ENCODE measurements at places on chromosomes 12 and 14. TPM values are rescaled to one million over a fixed set of nuclear protein-coding genes. Genes with fewer than 3 reads are reported as not detected.

INHBC gene
- not detected for total RNA-seq

DNA sequence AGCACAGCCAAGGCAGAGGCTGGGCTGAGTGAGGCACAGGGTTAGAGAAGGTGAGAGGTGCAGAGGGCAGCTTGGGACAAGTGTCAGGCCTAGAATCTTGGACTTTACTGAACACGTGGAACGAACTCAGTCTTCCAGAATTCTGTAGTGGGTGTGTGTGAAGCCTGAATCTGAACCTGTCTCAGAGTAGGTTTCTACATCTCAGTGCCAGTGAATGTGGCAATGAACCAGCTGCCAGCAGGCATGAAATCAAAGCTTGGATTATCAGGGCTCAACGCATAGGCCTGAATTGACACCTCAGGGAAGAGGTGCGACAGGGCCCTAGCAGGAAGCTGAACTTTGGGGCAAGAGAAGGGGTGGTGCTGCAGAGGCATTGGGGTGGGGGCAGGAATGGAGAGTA, 104.6 kb downstream of the SAMD4A start:
- DNase-seq, result no peak

ARHGAP9 gene
- 4.1 TPM for total RNA-seq

PTGES3 gene
- 132 TPM for total RNA-seq

GRCh38 chr14:104094709-104095425, 9.4 kb downstream of the ASPG start:
- DNase-seq, result peak; percentile 71

DNA sequence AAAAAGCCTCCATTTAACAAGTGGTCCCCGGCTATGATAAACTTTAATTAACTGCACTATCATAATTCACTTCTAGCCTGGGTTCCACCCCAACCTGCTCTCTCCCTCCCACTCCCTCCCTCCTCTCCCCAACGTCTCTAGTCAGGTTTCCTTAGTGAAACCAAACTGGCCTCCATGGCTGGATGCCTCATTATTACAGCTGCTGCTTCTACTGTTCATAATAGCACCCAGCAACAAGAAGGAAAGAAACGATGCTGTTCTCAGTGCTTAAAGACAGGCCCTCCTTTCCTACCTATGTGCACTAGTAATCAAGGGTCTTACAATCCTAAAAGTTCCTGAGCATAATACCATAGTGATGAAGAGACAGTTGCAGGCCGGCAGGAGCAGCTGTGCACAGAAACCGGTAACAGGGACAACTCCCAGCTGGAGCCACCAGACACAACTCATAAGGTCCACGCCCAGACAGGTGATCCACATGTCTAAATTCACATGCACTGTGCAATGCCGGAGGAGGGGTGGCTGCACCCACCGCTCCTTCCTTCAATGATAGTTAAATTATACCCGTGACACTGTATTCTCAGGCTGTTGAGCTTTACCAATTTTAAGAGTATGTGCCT, 6.2 kb downstream of the IRF2BPL start:
- DNase-seq, result no peak

- DNase-seq, result peak; percentile 33
These were observed 947 bp upstream of the LRRC9 start for GRCh38 chr14:59918824-59919569.

GRCh38 chr14:23641915-23642588, 5.9 kb downstream of the DHRS2 start:
- no peak for DNase-seq

DDX11 gene
- 3.6 TPM for total RNA-seq

MARS1 gene
- 63.5 TPM for total RNA-seq

DNA sequence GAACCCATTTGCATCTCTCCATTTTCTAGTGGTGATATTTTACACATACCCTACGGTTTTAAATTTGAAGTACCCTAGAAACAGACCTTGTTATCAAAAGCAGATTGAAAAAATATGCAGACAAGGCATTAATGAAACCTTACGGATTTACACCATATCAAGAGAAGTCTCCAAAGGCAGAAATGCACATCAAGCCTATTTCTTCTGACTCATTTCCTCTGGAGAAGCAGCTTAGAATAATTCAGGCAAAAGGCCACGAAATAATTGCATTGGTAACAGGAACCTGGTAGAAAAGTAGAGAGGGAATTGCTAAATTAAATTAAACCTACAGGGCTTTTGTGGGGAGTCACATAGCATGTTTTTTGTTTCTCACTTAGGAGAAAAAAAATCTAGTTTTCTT, 34.7 kb downstream of the KICS2 start:
- no peak for DNase-seq

LMO3 gene
- 2.3 TPM for total RNA-seq

SOAT2 gene
- not detected for total RNA-seq

DNA sequence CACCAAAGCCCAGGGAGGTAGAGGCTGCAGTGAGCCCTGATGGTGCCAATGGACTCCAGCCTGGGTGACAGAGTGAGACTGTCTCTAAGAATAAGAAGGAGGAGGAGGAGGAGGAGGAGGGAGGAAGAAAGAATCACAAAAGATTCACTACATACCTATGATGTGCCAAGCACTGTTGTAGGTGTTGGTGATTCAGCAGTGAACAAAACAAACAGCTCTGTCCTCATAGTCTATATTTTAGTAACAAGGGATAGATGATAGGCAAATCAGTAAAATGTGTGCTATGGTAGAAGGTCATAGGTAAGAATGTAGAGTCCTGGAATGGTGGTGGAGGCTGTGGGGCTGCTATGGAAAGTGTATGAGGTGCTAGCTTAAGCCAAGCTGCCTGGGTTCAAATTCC, 18.0 kb upstream of the ABHD12B start:
- no peak for DNase-seq

DNA sequence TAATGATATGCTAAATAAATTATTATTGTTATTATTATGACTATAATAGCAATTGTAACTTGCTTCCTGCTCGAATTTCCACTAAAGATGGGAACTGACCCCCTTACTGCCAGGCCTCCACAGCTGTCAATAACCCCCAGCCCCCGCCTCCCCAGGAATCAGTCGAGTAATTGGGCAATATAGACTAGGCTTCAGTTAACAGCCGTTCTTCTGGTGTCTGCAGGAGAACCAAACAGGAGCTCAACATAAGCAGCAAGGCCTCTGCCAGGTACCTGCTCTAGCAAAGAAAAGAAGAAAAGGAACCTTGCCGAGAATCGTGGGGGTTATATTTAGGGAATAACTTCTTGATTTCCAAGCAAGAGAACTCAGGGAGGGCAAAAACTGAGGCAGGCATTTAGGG, 21.8 kb downstream of the HOXC4 start:
- no peak for DNase-seq

DNA sequence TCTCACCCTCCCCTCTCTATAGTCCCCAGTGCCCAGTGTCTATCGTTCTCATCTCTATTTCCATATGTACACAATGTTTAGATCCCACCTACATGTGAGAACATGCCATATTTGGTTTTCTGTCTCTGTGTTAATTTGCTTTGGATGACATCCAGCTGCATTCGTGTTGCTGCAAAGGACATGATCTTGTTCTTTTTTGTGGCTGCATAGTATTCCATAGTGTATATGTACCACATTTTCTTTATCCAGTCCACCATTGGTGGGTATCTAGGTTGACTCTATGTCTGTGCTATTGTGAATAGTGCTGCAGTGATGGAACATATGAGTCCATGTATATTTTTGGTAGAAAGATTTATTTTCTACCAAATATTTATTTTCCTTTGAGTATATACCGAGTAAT, 45.7 kb downstream of the ACSS3 start:
- no peak for DNase-seq

PIWIL1 gene
- not detected for total RNA-seq

GALNT8 gene
- total RNA-seq, result 2.9 TPM

NINJ2 gene
- 12.6 TPM for total RNA-seq

- DNase-seq, result no peak
These were observed 113.6 kb downstream of the CHST11 start for GRCh38 chr12:104570174-104570907.

ACTR6 gene
- 18.7 TPM for total RNA-seq

GRCh38 chr12:124736115-124737039, 127.3 kb downstream of the SCARB1 start:
- peak; percentile 39 for DNase-seq

GRCh38 chr14:77184396-77185092, 2.9 kb downstream of the TMEM63C start:
- DNase-seq, result no peak

DNA sequence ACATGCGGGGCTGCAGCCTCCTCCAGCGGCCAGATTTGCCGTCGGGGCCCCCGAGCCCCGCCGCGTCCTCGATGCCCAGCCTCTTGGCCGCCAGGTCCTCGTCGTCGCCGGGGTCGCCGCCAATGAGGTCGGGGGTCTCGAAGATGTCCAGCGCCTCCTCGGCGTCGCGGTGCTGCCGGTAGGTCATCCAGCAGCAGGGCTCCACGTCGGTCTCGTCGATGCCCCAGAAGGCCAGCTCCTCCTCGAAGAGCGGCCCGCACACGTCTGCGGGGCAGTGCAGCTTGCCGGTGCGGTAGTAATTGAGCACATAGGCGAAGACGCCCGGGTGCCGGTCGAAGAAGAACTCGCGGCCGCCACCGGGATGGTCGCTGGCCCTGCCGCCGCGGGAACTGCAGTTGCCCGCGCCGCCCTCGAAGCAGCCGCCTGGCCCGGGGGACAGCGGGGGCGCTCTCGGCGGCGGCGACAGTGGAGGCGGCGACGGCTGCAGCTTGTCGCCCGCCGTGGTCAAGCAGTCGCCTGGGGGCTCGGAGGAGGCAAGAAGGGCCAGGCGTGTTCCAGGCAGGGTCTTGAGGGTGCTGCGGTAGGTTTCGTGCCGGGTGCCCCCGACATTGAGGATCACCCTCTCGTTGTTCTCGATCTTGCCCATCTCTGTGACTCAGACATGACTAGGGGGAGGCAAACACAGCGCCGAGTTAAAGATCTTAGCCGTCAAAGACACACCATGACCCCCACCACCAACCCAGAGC, 2.1 kb downstream of the KCNC2 start:
- no peak for DNase-seq

GRCh38 chr14:76386944-76387782, 11.2 kb downstream of the ESRRB start:
- DNase-seq, result peak; percentile 71

DNA sequence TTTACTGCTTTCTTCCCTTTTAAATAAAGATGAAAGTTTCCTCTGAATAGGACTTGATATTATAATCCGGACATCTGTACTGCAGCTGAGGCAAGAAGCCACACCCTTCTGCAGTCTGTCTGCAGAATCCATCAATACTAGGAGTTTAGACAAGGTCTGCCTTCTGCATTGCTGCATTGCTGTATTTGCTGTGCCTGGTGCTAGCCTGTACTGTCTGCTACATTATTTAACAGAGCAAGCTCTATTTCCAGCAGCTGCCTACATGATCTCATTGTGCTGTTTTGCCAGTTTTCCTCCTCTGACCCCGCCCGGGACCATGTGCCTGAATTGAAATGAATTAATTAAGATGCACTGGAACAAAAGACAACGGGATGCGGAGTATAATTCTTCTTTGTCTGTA, 1.7 kb downstream of the TUBA1A start:
- peak; percentile 66 for DNase-seq

NUMB gene
- 37.2 TPM for total RNA-seq

ANKS1B gene
- total RNA-seq, result 1.2 TPM

DNA sequence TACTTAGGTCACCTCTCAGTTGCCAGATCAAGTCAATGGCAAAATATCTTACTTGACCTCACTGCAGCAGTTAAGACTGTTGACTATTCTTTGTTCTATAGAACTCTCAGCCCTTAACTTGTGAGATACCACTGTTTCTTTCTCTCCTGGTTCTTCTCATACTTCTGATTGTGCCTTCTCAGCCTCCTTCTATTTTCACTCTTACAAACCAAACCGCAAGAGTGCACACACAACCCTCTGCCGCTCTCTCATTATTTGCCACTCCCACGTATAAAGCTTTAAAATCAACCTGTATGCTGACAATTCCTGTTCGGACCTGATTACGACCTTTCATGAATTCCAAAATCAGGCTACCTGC, 4.5 kb downstream of the E2F7 start:
- no peak for DNase-seq

GRCh38 chr14:51323492-51323891, 83.4 kb downstream of the TMX1 start:
- DNase-seq, result no peak

GRCh38 chr14:80522936-80523335, 311.6 kb upstream of the DIO2 start:
- no peak for DNase-seq

BDKRB1 gene
- total RNA-seq, result not detected

ORAI1 gene
- total RNA-seq, result 9.6 TPM

CIROP gene
- not detected for total RNA-seq

TGM1 gene
- total RNA-seq, result 1.1 TPM

DNA sequence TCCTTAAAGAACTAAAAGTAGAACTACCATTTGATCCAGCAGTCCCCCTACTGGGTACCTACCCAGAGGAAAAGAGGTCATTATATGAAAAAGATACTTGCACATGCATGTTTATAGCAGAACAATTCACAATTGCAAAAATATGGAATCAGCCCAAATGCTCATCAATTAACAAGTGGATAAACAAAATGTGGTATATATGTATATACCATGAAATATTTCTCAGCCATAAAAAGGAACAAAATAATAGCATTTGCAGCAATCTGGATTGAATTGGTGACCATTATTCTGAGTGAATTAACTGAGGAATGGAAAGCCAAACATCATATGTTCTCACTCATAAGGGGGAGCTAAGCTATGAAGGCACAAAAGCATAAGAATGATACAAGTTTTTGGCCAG, 64.7 kb upstream of the KRAS start:
- DNase-seq, result no peak

DNA sequence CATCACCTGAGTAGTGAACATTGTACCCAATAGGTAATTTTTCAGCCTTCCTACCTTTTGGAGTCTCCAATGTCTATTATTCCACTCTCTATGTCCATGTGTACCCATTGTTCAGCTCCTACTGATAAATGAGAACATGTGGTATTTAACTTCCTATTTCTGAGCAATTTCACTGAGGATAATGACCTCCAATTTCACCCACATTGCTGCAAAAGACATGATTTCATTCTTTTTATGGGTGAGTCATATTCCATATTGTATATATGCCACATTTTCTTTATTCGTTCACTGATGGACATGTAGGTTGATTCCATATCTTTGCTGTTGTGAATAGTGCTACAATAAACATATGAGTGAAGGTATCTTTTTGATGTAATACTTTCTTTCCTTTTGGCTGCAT, 16.4 kb upstream of the BTG1 start:
- DNase-seq, result no peak

OAS2 gene
- total RNA-seq, result 3.7 TPM

ZBTB25 gene
- total RNA-seq, result 15.2 TPM

DNA sequence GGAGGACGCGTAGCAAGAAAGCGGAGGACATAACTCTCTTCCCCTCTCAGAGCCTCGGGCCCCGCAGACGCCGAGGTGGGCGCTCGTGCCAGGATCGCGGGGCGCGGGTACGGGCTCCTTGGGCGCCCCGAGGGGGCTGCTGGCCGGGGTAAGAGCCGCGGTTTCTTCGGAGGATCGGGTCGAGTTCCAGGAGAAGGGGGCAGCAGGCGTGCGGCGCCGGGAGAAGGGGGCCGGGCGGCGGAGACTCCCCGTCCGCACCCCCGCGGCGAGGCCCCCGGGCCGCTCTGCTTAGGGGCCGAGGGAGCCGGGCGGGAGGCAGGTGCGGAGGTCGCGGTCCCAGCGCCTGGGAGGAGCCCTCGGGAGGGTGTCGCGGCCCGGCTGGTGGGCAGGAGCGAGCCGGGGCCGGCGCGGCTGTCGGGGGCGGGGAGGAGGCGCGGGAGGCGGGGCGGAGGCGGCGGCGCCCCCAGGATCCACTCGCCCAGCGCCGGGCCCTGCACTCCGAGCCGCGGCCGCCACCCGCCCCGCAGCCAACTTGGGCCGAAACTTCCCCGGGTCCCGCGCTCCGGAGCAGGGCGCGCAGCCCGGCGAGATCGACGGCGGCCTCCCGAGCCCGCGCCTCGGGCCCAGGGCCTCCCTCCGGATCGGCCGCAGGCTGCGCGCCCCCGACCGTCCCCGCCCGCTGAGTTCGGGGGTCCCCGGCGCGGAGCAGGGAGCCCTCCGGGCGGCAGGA, 64.4 kb downstream of the FBXL14 start:
- peak; percentile 54 for DNase-seq

Data from Right ventricle myocardium superior (tissue), 1 donor.